ENCODE measurements at places on chromosomes 13 and 19.
A peak's percentile ranks its signal among the peaks of the same experiment; 100 is the strongest.

- DNase-seq = no peak
Measured at GRCh38 chr19:15156391-15156790, 44.4 kb downstream of the NOTCH3 start.

DNA sequence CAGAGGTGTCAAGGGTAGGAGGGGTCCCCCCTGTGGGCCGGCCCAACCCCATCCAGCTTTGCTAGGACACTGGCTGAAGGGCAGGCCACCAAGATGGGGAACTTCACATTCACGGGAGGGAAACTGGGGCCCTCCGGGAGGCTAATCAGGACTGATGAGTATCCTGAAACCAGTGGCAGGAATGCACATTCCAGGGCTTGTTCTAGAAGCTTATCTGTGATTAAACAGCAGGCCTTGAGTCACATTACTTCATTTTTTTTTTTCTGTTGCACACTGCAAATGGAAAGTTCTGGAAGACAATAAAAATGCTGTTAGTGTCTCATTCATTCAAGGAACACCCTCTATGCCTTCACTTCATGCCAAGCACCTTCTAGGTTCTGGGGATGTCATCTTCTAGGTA lies 15.5 kb upstream of the SIGLEC11 start:
- DNase-seq = no peak

DNA sequence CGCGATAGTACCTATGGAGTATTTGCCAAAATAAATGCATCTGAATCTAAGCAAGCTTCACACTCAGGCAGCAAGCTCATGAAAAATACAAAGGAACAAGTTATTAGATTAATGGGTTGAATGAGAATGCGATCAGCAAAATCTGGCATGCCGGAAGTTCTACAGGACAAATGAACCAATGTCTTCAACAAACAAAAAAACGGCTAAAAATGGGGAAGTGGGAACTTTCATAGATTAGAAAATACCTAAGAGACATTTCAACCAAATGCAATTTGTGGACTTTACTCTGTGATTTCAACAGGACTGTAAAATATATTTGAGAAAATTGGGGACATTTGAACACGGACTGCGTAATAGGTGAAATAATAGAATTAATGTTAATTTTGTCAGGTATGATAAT lies 22.4 kb upstream of the RNASEH2B start:
- no peak for DNase-seq

DNA sequence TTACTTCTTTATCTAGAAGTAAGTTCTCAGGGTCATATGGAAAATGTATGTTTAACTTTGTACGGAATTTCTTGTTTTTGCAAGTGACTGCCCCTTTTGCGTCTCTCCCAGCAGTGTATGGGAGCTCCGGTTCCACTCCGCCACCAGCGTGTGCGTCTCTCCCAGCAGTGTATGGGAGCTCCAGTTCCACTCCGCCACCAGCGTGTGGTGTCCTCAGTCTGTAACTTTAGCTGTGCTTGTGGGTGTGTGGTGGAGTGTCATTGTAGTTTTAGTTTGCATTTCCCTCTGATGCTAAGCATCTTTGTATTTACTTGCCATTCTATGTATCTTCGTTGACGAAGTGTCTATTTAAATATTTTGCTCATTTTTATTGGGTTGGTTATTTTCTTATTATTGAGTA lies 2.4 kb downstream of the CUL4A start:
- no peak for DNase-seq

- DNase-seq = peak; percentile 21
Measured at GRCh38 chr13:99895444-99896368, 75.9 kb downstream of the ZIC5 start.

GRCh38 chr13:43865892-43866291 lies 13.6 kb downstream of the CCDC122 start:
- no peak for DNase-seq

GRCh38 chr19:1668486-1669270 lies 16.3 kb upstream of the TCF3 start:
- DNase-seq = no peak

DNA sequence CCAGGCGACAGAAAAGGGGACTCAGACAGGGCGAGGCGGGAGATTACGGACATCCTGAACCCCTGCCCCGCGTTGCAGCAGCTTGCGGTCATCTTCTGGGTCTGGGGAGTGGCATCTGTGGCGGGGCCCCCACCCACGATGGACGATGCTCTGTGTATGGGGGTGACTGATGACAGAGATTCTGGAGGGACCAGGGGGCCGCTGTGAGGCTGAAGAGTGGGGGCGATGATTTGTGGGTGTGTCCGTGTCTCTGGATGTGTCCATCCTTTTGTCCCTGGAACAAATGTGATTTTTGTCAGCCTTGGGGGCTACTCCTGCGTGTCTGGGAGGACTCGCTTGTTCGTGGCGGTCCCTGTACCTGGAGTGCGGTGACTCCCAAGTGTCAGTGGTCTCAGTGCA lies 17.7 kb downstream of the ZNF77 start:
- DNase-seq = no peak

DNA sequence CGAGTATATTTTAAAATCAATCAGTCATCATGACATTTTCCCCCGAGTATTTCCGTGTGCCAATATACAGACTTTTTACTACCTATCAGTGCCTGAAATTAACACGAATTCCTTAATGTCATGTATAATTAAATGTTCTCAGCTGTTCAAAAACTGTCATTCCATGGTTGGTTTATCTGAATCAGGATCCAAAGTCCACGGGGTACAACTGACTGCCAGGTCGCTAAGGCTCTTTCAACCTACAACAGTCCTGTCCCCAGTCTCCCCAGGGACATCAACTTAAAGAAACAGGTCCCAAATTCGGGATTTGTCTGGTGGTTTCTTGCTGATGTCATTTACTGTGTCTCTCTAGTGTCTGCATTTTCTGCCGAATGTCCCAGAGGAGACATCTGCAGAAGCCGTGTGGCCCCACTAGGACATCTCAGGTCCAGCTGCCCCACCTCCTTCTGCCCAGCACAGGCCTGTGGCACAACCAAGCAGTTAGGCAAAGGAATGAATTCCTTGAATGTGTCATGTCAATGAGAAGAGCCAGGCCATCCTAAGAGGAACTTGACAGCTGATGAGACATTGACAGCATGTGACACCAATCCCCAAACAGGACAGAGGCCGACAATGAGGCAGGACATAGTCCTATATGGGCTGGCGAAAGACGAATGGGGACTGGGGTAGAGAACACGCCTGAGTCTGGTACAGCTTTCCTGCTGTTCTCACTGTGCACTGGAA lies 109.5 kb downstream of the STK24 start:
- DNase-seq = no peak

GRCh38 chr19:38492181-38492813 lies 58.8 kb downstream of the RYR1 start:
- no peak for DNase-seq

DNA sequence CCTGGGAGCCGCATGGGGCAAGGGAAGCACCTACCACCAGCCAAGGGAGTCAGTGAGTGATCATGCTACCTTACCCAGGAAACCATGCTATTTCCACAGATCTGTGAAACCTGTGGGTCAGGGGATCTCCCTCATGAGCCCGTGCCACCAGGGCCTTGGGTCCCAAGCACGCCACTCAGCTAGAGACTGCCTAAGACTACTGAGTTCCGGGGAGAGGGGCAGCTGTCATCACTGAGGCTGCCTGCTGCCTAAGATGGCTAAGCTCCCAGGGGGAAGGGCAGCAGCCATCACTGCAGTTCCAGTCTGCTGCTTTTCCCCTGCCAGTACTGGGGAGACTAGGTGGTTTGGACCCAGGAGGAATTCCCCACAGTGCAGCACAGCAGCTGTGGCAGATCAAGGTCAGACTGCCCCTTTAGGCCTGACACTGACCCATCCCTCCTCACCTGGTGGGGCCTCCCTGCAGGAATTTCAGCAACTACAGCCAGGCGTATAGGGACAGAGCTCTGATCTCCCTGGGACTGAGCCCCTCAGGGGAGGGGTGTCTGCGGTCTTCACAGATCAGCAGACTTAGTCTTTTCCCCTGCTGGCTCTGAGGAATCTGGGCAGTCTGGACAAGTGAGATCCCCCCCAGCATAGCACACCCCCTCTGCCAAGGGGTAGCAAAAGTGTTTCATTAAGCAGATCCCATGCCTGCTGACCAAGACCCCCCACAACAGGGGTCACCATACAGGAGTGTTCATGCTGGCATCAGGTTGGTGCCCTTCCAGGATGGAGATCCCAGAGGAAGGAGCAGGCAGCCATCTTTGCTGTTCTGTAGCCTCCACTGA lies 26.9 kb downstream of the VSTM2B start:
- no peak for DNase-seq
